ENCODE measurements at places on chromosomes 16 and 17. TPM values are rescaled to one million over a fixed set of nuclear protein-coding genes. Genes with fewer than 3 reads are reported as not detected.

Gene AIPL1
- not detected for total RNA-seq

Gene SLC52A1
- total RNA-seq = not detected

Gene SLC9A5
- 6.1 TPM for total RNA-seq

Gene AATK
- 6.1 TPM for total RNA-seq

DNA sequence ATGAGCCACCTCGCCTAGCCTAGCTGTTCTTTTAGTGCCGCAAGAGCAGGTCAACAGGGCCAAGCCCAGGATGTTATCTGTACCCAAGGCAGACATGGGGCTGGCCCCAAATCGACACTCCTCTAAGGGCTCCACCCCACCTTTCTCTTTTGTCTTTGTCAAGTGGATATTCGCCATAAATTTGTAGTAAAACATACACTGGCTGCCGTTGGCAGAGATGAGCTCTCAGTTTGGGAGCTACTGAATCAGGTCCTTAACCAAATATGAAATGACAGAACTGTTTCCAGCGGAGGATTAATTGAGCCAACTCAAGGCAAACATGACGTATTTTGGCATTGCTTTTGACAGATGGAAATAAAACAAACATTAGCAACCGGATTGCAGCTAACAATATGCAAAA is 556.9 kb upstream of the CDH5 start:
- H3K4me1 ChIP-seq = no peaks in the 10 kb centered on the region
- H3K27ac ChIP-seq = no peak overlapping the region
- no peaks in the 10 kb centered on the region for H3K36me3 ChIP-seq
- H3K4me3 ChIP-seq = no peak overlapping the region
- no peak for DNase-seq

DNA sequence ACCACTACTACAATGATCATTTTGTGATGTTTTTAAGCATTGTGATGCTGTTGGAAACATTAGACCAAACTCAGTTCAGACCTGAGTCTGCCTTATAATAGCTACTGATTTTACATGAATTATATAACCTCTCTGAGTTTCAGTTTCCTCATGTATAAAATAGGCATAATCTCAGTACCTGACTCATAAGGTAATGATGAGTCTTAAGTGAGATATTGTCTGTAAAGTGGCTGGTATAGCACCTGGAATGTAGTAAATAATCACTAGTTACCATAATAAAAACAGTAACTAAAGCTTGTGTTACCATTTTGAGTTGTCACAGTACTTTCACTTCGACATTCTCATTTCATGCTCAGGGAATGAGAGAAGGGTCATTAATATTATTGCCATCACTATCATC is 381.5 kb upstream of the SALL1 start:
- H3K36me3 ChIP-seq = no peaks in the 10 kb centered on the region
- DNase-seq = no peak
- H3K27me3 ChIP-seq = no peaks in the 10 kb centered on the region
- H3K4me1 ChIP-seq = no peaks in the 10 kb centered on the region
- no peak overlapping the region for H3K4me3 ChIP-seq
- no peak overlapping the region for H3K27ac ChIP-seq

DNA sequence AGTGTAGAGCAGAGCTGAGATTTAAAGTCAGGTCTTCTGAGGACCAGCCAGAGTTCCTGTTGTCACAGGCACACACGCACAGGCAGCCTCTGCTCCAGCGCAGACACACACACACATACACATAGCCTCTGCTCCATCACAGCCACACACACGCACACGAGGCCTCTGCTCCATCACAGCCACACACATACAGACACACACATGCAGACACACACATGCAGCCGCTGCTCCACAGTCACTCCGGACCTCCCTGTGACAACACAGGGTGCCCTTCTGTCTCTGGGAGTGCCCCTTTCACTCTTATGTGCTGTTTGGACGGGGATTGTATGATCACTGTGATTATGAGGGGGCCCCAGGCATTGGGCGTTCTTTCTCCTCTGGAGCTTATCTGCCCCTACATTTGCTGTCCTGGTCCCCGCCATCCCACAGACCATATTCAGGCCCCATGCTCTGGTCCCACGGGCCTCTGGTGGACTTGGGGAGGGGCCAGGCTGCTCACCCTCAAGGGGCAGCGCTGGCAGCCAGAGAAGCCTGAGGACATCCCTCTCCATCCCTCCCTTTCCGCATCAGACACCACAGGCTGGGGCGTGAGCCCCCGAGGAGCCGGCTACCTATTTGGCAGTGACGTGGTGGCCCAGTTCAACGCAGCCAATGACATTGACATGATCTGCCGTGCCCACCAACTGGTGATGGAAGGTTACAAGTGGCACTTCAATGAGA is 7.5 kb downstream of the TBX6 start:
- no peaks in the 10 kb centered on the region for H3K4me1 ChIP-seq
- no peak overlapping the region for H3K4me3 ChIP-seq
- peaks cover 64% of the 10 kb centered on the region for H3K36me3 ChIP-seq
- H3K27me3 ChIP-seq = no peaks in the 10 kb centered on the region
- H3K27ac ChIP-seq = peak overlapping the region; percentile 47

DNA sequence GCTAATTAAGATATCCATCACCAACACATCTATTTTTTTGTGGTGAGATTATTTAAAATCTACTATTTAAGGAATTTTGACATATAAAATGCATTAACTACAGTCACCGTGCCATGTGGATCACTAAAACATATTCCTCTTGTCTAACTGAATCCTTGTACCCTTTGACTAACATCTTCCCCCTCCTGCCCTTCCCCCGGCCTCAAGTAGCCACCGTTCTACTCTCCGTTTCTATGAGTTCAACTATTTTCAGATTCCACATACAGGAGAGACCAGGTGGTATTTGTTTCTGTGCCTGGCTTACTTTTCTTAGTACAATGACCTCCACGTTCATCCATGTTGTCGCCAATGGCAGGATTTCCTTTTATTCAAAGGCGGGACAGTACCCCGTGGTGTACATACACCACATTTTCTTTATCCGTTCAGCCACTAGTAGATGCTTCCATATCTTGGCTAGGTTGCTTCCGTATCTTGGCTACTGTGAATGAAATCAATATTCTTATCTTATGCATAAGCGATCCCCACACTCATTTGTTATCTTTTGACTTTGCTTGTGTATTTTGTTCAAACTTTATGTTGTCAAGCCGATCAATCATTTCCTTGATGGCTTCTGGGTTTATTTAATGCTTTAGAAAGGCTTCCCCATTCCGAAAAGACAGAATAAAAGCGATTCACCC is 134.7 kb downstream of the KCNJ12 start:
- H3K27ac ChIP-seq = peak overlapping the region; percentile 75
- H3K27me3 ChIP-seq = no peaks in the 10 kb centered on the region
- H3K4me1 ChIP-seq = peaks cover 17% of the 10 kb centered on the region
- DNase-seq = no peak
- H3K36me3 ChIP-seq = no peaks in the 10 kb centered on the region

- H3K4me3 ChIP-seq = no peak overlapping the region
- H3K27me3 ChIP-seq = no peaks in the 10 kb centered on the region
- no peak overlapping the region for H3K27ac ChIP-seq
Observed at GRCh38 chr17:40607641-40608040, 40.0 kb downstream of the SMARCE1 start.

GRCh38 chr16:62130101-62130500 is 93.9 kb upstream of the CDH8 start:
- no peaks in the 10 kb centered on the region for H3K36me3 ChIP-seq
- no peak overlapping the region for H3K27ac ChIP-seq
- no peak overlapping the region for H3K4me3 ChIP-seq
- H3K4me1 ChIP-seq = no peaks in the 10 kb centered on the region
- H3K27me3 ChIP-seq = no peaks in the 10 kb centered on the region

DNA sequence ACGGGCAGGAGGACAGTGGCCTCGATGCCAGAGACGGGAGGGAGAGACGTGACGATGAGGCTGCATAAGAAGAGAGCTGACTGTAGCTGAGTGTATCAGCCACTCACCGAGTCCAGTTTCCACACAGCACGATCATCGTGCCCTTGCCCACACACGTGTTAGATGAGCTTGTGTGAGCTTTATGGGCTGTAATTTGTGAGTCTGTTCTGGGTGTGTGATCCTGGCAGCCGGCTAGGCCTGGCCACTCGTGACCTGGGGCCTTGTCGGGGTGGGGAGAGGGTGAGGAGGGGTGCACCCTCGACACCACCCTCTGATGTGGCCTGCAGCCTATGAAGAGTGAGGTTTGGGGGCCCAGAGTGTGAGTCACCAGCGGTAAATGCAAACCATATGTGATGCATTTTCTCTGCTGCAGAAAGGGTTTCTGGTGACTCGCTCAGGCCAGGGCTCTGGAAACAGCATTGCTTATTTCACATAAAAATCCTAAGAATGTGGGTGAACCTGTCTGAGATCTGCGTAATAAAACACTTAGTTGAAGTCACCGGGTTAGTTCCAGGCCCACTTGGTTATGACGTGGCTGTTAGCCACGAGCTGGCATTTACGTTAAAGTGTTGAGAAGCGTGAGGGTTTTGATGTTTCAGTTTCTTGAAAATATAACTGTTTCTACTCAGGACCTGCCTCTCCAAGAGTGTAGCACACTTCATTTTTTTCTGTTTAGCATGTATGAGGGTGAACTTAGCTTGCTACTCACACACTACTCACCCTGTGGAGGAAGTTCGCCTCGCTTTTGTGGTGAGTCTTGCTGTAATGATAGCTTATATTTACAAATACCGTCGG is 4.2 kb downstream of the METRNL start:
- peaks cover 64% of the 10 kb centered on the region for H3K4me1 ChIP-seq
- H3K27me3 ChIP-seq = no peaks in the 10 kb centered on the region
- peak overlapping the region; percentile 87 for H3K27ac ChIP-seq

GRCh38 chr17:15777717-15778116 is 45.6 kb downstream of the TBC1D26 start:
- H3K27ac ChIP-seq = no peak overlapping the region
- H3K27me3 ChIP-seq = no peaks in the 10 kb centered on the region
- no peak overlapping the region for H3K4me3 ChIP-seq
- no peak for DNase-seq
- H3K36me3 ChIP-seq = no peaks in the 10 kb centered on the region
- H3K4me1 ChIP-seq = peaks cover 8% of the 10 kb centered on the region

DNA sequence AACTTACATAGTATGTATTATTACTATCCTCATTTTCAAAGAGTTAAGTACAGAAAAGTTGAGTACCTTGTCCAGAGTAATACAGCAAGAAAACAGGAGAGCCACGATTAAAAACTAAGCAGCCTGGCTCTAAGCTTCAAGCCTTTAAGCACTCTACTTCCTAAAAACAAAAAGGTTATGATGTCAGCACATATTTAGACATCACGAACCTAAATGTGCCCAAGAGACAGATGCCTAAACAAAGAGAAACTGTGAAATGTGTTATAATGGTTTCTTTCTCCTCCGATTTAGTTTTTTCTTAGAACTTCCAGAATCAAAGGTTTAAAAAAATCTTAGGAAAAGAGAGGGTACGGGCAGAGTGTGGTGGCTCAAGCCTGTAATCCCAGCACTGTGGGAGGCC is 151.0 kb downstream of the VPS53 start:
- DNase-seq = no peak
- peaks cover 3% of the 10 kb centered on the region for H3K36me3 ChIP-seq
- peaks cover 15% of the 10 kb centered on the region for H3K4me1 ChIP-seq
- H3K4me3 ChIP-seq = no peak overlapping the region

- no peak overlapping the region for H3K4me3 ChIP-seq
- H3K4me1 ChIP-seq = peaks cover 13% of the 10 kb centered on the region
- H3K27ac ChIP-seq = peak overlapping the region; percentile 67
- no peaks in the 10 kb centered on the region for H3K36me3 ChIP-seq
Observed at GRCh38 chr17:39951924-39952679, 10.7 kb upstream of the GSDMA start.

Data from sigmoid colon (tissue), 7 donors.